Midbrain (tissue), 1 donor: ENCODE measurements at places on chromosomes 13 and 19.
A peak's percentile ranks its signal among the peaks of the same experiment; 100 is the strongest.

- no peak for DNase-seq
Measured at GRCh38 chr19:7366701-7367420, 18.1 kb downstream of the ARHGEF18 start.

DNA sequence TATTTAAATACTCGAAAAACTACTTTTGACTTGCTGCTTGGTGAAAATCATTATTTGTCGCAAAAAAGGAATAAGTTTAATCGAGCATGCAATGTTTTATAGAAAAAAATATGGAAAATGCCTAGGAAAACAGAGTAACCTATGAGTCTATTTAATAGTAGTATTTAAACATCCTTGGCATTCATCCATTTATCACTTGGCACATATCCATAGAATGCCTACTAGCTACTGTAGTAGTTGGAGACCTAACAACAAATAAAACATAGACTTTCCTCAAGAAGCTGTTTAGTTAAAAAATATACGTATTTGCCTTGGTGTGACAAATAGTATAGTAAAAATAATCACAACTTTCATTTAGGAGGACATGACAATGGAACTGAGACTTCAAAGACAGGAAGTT lies 302.1 kb downstream of the DIAPH3 start:
- DNase-seq, result no peak

DNA sequence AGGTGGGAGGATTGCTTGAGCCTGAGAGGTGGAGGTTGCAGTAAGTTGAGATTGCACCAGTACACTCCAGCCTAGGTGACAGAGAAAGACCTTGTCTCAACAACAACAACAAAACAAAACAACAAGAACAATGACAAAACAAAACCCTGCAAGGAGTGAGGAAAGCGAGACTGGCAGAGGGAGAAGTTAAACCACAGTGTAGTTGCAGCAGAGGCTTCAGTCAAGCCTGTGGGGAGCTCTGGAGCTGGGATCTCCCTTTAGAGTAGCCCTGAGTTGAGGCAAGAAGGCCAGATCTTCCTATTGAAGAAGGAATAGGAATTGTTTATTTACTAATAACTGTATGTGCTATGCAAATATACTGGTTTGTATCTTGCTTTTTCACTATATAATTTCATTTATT lies 25.3 kb upstream of the RNASEH2B start:
- DNase-seq, result no peak

DNA sequence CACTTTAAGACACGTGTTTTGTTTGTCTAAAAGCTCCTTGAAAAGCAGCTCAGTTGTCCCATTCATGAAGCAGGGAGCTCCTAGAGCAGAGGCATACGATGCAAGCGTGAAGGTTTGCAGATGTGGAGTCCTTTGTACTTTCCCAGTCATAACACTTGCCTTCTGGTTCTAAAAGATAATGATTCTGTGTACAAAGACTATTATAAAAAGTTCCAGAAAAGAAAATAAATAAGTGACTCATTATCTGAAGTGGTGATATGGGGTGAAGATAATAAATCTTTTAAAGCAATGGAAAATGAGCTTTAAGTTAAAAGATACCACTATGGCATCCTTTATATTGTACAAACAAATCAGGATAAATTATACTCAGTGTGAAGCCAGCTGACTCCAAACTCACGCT lies 569.9 kb downstream of the MYO16 start:
- DNase-seq, result no peak

GRCh38 chr19:11457115-11457514 lies 21.7 kb downstream of the PRKCSH start:
- peak; percentile 77 for DNase-seq

DNA sequence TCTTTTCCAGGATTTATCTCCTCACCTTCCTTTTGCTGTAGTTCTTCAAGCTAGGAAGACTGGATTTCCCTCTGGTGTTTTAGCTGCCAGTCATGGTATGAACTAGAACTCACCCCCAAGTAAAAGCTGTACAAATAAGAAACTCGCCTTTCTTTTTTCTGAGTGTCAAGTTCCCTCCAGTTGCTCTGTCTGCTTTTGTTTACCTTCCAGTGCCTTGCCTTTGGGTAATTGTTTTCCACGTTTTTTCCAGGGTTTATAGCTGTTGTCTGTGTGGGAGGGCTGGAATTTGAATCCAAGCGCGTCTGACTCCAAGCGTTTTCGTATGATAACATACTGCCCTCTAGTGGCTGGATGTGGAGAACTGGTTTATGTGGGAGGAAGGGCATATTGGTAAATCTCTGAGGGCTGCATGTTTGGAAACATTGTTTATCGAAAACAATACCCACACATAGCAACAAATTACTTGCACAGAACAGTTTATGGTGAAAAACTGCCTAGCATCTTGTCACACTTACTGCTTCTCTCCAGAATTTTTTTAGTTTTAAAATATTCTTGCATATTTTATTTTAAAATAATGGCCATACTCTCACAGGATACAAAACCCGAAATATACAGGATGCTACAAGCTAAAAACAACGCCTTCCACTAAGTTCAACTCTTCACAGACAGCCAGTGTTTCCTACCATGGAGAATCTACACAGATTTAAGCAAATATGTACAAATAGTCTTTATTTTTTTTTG lies 19.2 kb downstream of the RCN3 start:
- peak; percentile 89 for DNase-seq

DNA sequence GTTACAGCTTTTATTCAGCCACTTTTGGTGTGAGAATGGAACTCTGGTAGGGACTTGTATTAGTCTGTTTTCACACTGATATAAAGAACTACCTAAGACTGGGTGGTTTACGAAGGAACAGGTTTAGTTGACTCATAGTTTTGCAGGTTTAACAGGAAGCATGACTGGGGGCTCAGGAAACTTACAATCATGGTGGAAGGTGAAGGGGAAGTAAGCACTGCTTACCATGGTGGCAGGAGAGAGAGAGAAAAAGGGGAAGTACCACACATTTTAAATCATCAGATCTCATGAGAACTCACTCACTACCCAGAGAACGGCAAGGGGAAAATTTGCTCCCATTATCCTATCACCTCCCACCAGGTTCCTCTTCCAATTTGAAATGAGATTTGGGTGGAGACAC lies 942.2 kb downstream of the PCDH17 start:
- DNase-seq, result no peak

- DNase-seq, result no peak
Measured at GRCh38 chr13:41895478-41895877, 65.4 kb downstream of the VWA8 start.

GRCh38 chr19:46530636-46531035 lies 35.0 kb upstream of the PNMA8B start:
- DNase-seq, result no peak
